D721Med (cell line): ENCODE measurements at places on chromosomes 5 and 9.

DNA sequence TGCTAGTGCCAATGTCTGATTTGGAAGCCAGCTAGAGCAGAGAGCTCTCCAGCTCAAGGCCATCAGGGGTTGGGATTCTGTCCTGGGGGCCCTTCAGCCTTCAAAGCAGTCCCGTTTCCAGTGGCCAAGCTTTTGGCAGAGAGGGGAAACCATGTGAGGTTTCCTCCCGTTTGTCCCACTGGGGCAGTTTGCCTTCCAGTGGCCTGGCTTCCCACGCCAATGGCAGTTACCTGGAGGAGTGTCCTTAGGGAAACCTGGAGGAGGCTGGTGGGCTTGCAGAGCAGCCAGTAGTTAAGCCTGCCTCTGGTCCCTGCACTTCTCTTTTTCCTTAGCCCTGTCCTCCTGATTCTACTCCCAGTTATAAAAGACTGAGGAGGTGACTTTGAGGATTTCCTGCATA is 37.7 kb downstream of the FGD3 start:
- no peak for DNase-seq

DNA sequence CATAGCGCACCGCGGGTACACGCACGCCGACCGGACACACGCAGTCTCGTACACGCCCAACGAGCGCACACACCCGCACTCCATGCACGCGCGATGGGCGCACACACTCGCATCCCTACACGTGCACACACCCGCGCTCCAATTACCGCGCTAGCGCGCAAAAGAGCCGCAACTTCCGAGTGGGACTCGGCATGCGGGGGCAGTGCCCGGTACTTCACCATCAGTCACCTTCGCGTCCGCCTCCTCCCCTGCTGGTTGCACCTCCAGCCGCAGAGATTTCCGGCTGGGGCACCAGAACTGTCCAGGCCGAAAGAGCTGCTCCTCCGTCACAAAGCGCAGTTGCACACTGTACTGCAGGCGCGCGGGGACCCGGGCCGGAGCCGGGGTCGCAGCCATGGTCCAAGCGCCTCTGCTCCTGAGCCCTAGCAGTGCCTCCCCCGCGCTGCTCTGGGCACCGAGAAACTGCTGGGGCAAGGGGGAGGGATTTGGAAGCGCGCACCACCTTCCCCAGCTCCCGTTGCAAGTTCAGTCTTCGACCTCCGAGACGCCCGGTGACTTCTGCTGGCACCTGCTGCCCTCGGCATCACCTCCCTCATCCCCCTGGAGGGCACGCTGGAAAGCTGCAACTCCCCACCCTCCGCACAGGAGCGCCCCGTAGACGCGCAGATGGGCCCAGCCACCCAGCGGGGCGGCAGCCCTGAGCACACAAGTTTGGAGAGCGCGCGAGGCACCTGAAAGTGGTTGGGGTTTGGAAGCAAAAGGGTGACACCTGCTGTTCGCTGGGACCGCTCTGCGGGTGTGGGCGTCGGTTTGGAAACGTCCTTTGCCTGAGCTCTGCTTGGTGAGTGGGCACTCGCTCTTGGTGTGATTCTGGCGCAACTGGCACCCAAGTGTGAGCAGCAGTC is 337.4 kb upstream of the PUM3 start:
- DNase-seq: peak; percentile 15

- no peak for DNase-seq
Observed at GRCh38 chr5:126414874-126415502, 8.2 kb upstream of the GRAMD2B start.

- no peak for DNase-seq
Observed at GRCh38 chr5:170302653-170303501, 5.3 kb upstream of the LCP2 start.

- no peak for DNase-seq
Observed at GRCh38 chr5:37847978-37848425, 8.2 kb upstream of the GDNF start.

GRCh38 chr5:141518618-141519015 is 29.7 kb downstream of the PCDHGC5 start:
- no peak for DNase-seq

DNA sequence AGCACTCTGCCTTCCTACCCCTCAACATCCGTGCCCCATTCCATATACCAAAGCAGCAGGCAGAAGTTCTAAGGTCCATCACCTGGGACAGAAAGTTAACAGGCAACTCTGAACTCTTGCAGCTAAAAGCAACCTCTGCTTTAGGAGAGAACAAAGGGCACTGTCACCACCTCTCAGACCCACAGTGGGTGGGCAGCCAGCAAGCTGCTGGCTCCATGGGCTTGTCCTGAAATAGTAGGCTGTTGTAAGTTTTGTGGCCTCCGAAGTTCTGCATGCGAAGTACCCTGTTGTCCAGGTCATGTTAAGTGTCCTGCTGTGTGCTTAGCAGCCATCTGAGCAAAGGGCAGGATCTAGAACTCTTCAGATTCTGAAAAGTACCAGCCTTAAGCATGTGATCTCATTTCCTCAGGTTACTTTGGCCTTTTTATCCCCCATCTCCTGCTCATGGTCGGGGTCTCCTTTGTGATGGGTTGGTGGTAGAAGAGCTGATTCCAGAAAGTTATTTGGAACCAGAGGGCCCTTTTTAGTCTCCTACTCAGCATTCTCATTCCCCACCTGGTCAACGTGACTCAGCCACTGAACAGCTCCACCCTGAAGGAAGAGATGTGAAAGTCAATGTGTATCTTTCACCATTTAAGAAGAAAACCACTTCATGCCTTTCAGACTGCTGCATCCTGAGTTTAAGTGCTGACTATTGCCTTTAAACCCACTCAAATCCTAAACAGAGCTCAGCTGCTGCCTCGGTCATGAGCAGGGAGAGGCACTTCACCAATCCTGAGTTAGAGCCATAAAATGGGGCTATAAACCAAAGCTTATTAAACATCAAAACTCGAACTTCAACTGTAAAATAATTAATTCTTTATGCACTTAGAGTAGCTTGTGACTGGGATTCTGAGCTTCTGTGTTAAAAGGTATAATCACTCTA is 121.4 kb downstream of the DPYSL3 start:
- DNase-seq: no peak

GRCh38 chr5:51544031-51544785 is 161.0 kb downstream of the ISL1 start:
- DNase-seq: no peak

- no peak for DNase-seq
Observed at GRCh38 chr5:37211661-37212060, 37.5 kb downstream of the CPLANE1 start.

DNA sequence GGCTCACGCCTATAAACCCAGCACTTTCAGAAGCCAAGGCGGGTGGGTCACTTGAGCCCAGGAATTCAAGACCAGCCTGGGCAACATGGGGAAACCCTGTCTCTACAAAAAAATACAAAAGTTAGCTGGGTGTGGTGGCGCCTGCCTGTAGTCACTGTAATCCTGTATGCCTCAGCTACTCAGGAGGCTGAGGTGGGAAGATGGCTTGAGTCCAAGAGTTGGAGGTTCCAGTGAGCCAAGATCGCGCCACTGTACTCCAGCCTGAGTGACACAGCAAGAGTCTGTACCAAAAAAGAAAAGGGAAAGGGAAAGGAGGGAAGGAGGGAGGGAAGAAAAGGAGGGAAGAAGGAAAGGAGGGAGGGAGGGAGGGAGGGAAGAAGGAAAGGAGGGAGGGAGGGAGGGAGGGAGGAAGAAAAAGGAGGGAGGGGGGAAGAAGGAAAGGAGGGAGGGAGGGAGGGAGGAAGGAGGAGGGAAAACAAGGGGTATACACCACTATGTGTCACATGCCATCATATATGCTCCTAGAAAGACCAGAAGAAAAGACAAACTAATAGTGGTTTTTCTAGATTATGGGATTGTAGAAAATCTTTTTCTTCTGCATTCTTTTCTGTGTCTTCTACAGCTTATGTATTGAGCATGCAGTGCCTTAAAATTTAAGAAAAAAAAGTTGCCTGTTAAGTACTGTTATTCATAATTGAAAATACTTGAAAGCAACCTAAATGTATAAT is 240.1 kb downstream of the DENND1A start:
- DNase-seq: no peak

- DNase-seq: no peak
Observed at GRCh38 chr5:101346906-101347305, 443.8 kb upstream of the ST8SIA4 start.

- DNase-seq: no peak
Observed at GRCh38 chr5:92758552-92758951, 822.5 kb downstream of the NR2F1-AS1 start.

DNA sequence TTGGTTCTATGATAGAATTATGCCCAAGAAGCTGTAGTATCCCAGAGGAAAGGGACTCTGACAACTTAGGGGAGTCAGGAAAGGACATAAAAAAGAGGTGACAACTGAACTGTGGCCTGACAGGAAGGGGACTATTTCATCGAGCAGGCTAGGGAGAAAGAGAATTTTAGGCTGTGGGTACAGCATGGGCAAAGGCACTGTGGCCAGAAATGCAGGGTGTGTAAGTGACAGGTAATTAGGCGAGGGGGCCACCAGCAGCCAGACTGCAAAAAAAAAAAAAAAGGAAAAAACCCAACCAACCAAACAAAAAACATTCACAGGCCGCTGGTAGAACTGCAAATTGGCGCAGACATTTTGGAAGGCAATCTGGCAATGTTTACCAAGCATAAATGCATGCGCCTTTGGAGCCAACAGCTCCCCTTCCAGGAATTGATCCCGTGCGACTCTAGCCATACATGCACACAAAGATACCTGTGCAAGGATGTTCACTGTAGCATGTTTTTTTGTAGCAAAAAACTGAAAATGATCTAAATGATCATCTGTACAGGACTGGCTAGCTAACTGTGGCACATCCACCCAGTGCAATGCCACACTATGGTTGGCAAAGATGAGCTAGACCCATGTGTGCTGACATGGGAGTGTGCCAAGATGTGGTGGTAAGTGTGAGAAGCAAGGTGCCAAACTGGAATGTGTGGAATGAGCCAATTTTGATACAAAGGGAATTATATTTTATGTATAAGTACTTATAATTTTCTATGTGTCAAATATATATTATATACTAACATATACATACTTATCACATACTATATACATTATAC is 1.1 kb downstream of the EIF4E1B start:
- DNase-seq: no peak

DNA sequence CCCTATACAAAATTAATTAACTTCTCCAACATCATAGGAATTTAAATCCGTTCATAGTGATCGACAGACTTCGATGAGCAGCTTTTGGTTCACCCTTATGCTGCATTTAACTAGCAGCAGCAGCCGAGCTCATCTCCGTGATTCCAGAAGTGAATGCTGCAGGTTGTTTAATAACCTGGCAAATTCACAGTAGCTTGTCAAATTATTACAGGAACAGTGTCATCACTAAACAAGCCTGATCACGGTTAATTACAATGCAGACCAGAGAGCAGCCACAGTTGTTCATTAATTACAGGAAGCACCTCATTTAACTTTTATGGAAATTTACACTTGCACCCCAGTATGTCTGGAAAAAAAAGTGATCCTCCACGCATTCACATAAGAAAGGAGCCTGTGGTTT is 188.2 kb downstream of the BNC2 start:
- DNase-seq: no peak

- no peak for DNase-seq
Observed at GRCh38 chr5:151096001-151096373, 15.2 kb upstream of the TNIP1 start.

- no peak for DNase-seq
Observed at GRCh38 chr9:80233906-80234305, 662.1 kb downstream of the TLE4 start.

DNA sequence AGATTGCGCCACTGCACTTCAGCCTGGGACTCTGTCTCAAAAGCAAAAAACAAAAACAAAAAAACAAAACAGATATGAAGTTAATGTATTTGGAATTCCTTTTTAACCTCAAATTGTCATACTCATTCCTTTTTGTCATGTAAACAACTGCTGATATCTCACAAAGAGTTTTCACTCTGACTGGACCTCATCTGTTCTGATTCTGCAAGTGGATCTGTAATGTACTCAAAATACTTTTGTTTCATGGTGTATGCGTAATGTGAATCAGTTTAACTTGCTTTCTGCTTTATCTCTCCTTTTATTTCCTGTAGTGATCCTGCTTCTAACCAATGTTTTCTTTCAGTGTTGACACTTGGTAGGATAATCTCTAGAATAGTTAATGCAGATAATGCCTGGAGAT is 106.7 kb downstream of the FOCAD start:
- no peak for DNase-seq
